Neuronal stem cell (in vitro differentiated cells): ENCODE measurements at places on chromosomes 12 and 14.

DNA sequence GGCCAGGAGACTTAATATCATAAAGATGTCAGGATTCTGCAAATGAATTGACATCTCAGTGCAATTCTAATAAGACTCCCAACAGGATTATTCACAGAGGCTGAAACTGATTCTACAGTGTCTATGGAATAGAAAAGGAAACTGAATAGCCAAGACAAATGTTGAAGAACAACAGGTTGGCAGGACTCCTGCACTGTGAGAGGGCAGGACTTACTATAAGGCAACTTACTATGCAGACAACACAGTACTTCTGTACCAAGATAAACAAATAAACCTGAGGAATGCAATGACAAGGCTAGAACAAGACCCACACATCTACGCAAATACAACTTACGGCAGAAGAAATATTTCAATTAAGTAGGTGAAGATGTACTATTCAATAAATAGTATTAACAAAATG is 132.2 kb upstream of the FKBP4 start:
- no peak for DNase-seq

DNA sequence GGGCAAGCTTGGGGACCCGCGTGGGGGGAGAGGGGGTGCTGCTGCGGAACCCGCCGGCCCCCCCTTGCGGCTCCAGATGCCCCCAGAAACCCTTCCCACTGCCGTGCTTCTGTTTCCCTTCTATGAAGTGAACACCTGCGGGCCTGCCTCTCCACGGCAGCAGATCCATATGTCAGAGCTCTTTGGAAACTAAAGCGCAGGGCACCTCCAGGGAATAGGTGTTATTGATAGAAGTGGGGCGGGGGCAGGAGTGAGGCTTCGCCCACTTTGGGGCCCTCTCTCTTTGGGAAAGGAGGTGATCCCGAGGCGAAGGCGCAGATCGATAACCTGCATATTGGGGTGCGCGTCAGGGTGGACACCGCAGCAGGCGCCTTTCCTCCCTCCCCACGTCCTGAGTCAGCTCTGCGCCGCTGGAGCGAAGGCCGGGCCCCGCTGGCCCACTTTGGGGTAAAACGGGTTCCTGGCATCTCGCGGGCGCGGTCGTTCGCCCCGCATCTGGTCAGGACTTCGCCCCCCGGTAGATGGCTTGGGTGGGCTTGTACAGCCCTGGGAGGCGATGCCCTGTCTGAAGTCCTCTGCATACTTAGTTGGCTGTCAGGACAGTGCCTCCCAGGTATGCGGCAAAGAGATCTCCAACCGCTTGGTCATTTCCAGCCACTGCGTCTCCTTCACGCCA is 524 bp downstream of the KMT5A start:
- no peak for DNase-seq

DNA sequence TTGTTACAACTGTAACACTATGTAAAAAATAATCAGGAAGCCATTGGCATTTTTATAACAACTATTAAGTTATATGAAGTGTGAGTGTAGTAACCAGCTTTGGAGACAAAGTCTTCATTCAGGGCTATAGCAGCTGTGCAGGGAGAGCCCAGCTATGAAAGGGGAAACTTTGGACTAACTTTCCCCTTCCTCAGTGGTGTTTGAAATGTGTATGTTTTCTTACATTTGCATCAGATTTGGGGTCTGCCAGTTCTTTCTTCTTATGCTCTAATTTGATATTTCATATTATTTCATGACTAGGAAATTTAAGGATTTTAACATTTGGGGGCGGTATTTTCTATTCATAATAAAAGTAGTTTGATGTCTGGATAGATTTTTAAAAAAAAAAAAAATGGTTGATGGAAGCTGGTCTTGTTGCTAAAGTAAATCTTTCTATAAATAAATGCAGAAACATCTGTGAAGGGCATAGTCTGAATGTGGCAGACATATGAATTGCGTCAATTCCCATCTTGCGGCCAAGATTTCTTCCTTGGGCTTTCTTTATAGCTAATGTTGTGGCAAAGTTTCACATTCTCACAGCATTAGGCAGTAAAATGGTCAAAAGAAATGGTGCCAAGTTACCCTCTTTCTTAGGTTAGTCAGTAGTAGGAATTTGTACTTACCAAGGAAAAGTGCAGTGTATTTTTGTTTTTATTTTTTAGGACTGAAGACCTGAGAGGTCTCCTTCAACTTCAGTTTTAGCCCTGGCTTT is 35.6 kb downstream of the RASSF8 start:
- no peak for DNase-seq

DNA sequence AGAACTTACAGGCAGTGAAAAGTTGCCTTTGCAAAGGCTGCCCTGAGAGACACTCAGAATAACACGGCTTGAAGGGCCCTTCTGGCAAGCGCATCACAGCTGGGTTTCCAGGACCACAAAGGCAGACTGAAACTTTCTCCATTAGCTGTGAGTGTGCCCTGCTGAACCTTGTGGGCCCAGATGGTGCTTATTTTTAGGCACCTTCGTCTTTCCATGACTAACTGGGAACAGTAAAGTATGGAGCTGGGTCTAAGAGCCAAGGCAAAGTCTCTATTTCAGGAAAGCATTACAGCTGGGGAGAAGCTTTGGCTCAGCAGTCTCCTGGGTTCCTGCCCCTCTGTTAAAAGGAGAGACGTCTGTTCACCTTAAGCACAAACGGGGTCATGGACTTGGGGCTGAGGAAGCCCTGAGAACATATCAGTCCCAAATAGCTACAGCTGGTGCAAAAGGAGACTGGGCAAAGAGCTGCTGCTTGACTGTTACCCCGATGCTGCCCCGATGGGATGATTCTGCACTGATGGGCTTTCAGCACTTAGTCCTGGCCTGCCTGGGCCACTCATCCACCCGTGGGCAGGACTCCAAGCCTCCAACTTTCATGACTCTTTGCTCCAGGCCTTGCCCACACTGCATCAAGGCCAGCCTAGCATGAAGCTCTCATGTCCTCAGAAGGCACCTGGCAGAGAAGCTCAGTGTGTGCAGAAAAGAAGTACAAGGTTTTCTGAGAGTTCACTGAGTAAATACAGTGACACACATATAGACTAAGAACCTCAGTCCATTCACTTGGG is 248.3 kb downstream of the PHLDA1 start:
- DNase-seq, result no peak

DNA sequence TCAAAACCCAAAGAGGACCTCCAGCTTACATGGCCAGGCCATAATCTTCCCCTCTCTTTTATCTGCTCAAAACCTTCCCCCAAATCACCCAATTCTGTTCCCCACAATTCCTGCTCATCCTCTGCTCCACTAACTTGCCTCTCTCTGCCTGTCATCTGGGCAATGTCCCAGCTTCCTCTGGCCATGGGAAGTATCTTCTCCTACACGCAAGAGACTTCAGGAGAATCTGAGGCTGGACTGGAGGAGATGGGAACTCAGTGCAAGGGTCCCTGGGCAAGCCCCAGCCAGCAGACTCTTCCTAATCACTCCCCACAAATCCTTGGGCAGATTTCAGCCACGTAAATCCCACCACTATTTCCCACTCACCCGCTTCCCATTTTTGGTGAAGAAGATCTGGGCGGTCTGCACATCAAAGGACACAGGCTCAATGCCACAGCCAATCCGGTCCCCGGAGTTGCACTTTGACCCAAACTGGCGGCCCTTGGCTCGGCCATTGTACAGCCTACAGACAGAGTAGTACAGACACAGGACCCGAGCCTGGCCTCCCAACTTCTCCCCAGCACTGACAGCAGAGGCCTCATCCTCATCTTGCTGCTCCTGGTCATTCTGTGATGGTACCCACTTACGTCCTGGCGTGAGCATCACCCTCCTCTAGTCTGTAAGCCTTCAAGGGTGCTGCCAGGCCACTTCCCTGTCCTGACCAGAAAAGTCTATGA is 4.7 kb downstream of the SPRYD3 start:
- no peak for DNase-seq

- no peak for DNase-seq
Measured at GRCh38 chr12:14834509-14834908, 8.8 kb downstream of the ART4 start.
